ENCODE measurements at places on chromosomes 16 and 17.

GRCh38 chr16:19745286-19746010 is 27.4 kb downstream of the IQCK start:
- H3K27ac ChIP-seq, result no peak overlapping the region
- H3K4me3 ChIP-seq, result no peak overlapping the region
- no peaks in the 10 kb centered on the region for H3K36me3 ChIP-seq
- no peaks in the 10 kb centered on the region for H3K27me3 ChIP-seq
- DNase-seq, result no peak

DNA sequence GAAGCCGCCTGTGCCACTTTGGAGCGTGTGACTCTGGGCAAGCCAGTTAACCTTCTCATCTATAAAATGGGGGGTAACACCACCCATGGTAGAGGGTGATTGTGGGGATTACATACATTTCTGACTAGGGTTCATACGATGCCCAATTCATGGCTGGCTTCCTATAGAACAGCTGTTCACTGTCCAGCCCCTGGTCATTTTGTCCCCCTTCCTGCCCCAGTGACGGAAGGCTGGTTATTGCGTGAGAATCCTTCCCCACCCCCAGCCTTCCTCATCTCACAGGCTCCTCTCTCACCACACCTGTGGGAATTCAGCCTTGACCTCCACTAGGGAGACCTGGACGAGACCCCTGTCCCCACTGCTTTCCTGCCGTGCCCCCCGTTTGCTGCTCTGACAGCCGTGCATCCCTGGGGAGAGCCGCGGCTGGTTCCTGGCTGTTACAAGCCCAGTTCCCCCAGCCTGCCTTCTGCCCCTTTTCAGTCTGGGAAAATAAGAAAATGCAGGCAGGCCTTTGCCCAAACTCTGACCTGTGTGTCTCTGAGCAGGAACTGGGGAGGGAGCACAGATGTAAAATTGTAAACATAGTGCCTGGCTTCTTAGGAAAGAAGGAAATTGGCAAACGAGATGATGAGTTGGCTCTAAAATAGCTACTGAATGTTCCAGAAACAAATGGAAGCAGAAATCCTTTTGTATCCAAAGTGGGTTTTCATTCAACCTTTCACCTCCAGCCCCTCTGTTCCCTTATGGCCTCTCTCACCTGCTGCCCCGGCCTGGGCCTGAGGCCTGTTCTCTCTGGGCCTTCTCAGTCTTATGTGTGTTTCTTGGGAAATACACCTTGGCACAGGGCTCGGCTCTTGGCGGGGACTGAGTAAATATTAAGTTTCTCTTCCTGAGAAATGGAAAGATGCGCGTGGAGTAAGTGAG is 67.3 kb downstream of the OR1D5 start:
- H3K27me3 ChIP-seq, result no peaks in the 10 kb centered on the region
- peak overlapping the region; percentile 77 for H3K27ac ChIP-seq
- peaks cover 73% of the 10 kb centered on the region for H3K36me3 ChIP-seq
- H3K4me1 ChIP-seq, result no peaks in the 10 kb centered on the region
- H3K4me3 ChIP-seq, result no peak overlapping the region
- no peak for DNase-seq

- H3K4me3 ChIP-seq, result no peak overlapping the region
- DNase-seq, result no peak
- H3K36me3 ChIP-seq, result peaks cover 7% of the 10 kb centered on the region
- H3K27ac ChIP-seq, result no peak overlapping the region
- H3K4me1 ChIP-seq, result peaks cover 10% of the 10 kb centered on the region
- no peaks in the 10 kb centered on the region for H3K27me3 ChIP-seq
These were observed 50.1 kb downstream of the LMF1 start for GRCh38 chr16:920717-921116.

- peaks cover 16% of the 10 kb centered on the region for H3K4me1 ChIP-seq
- peaks cover 99% of the 10 kb centered on the region for H3K36me3 ChIP-seq
- no peak overlapping the region for H3K27ac ChIP-seq
- no peak for DNase-seq
- no peaks in the 10 kb centered on the region for H3K27me3 ChIP-seq
These were observed 20.5 kb downstream of the ZNF207 start for GRCh38 chr17:32370426-32370825.

DNA sequence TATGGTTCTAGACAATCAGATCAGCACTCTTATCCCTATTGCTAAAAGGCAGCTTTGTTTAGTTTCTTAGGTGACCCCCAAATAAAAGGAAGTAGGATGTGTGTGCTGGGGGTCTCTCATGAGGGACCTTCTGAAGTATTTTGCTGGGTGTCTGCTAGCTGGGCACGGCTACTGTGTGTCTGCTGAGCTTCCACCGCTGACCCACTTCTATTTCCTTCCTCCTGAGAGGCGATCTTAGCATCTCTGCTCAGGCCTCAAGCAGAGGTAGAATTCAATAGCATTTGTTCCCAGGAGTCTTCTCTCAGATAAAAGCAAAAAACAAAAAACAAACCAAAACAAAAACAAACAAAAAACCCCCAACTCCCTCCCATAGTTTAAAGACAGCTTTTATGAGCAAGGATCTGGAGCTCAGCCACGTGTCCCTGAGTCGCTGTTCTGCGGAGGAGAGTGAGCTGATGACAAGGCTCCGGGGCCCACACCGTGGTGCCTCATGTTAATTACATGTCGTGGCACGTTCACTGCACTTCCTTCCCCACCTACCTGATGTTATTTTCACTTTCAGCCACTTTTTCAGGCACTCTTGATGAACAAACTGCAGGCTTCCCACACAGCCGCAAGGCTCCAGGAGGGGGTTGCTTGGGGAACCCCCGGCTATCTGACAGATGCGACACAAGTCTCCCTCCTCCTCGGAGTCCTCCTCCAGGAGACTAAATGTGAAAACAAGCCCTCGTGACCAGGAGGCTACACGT is 83.5 kb downstream of the MARCHF10 start:
- peaks cover 27% of the 10 kb centered on the region for H3K4me1 ChIP-seq
- peak overlapping the region; percentile 97 for H3K27ac ChIP-seq
- peak; percentile 61 for DNase-seq
- H3K27me3 ChIP-seq, result no peaks in the 10 kb centered on the region

DNA sequence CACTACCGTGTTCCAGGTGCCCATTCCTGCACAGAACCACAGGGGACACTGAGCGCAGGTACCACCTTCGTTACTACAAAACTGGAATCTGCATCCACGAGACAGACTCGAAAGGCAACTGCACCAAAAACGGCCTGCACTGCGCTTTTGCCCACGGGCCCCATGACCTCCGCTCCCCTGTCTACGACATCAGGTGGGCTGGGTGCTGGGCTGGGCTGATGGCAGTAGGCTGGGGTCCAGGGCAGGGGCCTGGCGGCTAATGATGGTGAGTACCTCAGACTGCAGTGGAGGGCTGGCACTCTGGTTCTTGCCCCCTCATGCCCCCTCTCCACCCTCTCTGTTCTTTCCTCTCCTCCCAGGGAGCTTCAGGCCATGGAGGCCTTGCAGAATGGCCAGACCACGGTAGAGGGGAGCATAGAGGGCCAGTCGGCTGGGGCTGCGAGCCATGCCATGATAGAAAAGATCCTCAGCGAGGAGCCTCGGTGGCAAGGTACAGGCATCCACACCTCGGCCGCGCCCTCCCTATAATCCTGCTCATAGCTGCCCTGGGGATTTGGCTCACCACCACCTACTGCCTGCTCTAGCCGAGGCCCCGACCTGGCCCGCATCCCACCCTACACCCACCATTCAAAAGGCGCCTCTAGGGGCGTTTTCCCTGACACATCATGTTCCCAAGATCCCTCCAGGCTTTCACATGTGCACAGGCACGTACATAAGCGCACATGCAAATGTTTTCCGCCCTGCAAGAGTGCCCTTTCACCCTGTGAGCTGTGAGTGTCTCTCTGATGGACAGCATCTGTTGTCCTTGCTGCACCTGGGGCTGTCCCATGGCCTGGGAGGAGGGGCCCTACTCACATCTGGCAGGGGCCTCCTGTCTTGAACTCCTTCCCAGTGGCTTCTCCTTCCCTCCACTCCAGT is 27.7 kb downstream of the UNK start:
- no peak for DNase-seq
- H3K36me3 ChIP-seq, result peaks cover 15% of the 10 kb centered on the region
- peak overlapping the region; percentile 14 for H3K27ac ChIP-seq

- H3K27me3 ChIP-seq, result no peaks in the 10 kb centered on the region
- H3K4me3 ChIP-seq, result no peak overlapping the region
- no peak for DNase-seq
- H3K27ac ChIP-seq, result peak overlapping the region; percentile 68
- peaks cover 68% of the 10 kb centered on the region for H3K36me3 ChIP-seq
These were observed 26.7 kb downstream of the HAPSTR1 start for GRCh38 chr16:9118170-9118569.

DNA sequence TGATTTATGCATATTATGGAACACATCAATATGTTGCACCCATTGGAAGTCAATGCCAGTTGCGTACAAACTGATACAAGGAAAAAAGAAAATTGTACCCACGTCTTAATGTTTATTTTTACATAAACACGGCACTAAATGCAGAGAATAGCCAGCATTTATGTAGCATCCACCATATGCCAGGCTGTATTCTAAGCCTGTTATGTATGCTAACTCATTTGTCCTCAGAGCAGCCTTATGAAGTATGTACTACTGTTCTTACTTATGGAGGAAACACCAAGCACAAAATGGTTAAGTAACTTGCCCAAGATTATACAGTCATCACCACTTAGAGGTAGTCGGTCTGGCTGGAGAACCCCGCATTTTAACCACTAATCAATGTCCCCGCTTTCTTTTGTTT is 837.9 kb upstream of the RBFOX1 start:
- no peaks in the 10 kb centered on the region for H3K4me1 ChIP-seq
- no peak overlapping the region for H3K27ac ChIP-seq
- no peaks in the 10 kb centered on the region for H3K27me3 ChIP-seq
- no peak overlapping the region for H3K4me3 ChIP-seq
- DNase-seq, result no peak
- H3K36me3 ChIP-seq, result no peaks in the 10 kb centered on the region

DNA sequence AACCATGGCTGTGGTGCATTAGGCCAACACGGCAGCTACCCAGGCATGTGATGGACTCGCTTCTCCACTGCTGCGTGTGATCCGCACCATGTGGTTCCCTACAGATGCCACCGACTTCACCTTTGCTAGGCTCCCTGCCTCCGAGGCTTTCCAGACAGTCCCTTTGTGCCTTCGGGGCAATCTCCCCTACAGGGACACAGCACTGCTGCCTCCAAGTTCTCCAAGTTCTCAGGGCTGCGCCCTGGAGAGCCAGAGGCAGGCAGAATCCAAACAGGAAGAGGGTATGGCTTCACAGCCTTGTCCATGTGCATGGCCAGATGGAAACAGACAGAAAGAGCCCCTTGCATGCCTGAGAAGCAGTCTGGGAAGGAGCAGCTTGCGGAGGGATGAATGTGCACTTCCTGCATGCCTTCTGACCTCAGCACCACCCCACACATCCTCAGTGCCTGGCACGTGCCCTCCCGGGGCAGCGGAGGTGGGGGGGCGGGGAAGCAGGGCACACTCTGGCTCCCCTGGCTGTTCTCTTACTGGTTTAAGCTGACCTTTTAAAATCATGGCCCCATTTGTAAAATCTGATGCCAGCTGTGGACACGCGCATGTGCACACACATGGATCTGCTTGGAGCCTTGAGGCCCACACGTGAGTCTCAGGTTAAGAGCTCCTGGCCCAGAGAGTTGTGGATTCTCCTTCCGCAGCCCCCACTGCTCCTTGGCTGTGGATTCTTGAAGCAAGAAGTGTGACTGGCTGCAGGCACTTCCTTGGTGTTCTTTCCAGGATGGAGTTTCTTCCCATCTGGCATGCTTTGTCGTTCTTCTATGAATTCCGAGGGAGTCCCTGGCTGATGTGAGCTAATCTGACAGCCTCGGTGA is 55.3 kb upstream of the MTSS2 start:
- peaks cover 18% of the 10 kb centered on the region for H3K36me3 ChIP-seq
- peaks cover 19% of the 10 kb centered on the region for H3K4me1 ChIP-seq
- peak overlapping the region; percentile 71 for H3K27ac ChIP-seq
- no peaks in the 10 kb centered on the region for H3K27me3 ChIP-seq

DNA sequence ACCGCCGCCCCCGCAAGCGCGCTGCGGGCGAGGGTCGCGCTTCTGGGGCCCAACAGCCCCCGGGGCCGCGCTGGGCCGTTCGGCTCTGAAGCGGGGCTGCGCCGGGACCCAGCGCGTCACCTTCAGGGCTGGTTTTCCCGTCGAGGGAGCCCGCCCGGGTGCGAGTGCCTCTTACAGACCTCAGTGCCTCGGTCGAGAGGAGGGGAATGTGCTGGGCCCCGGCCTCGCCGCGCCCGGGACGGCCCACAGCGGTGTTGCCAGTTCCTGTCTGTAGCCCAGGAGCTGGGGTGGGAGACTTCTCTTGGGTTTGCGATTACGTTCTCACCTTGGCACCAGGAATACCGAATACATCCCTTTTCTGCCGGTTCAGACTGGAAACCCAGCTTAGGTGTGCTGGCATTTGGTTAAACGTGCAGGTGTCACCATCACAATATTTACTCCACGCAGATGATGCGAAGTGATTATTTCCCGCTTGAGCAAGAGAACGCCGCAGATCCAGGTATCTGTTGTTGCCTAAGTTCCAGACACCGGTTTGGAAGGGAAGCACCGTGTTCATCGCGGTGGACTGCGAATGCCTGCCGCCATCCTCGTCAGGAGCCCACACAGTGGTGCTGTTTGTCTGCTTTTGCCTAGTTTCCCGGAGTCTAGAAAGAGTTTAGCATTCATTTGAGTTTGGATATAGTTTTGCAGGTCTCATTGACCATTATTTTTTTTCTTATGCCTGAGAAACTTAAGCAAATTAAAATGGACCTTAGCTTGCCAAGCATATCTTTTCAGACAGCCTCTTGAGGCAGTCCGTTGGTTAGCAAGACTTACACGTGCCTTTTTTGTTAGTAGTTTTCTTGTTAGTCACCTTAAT is 914 bp downstream of the MAP1LC3B start:
- peaks cover 36% of the 10 kb centered on the region for H3K4me1 ChIP-seq
- peak overlapping the region; percentile 82 for H3K4me3 ChIP-seq
- peaks cover 56% of the 10 kb centered on the region for H3K36me3 ChIP-seq
- peak overlapping the region; percentile 88 for H3K27ac ChIP-seq

- no peak overlapping the region for H3K4me3 ChIP-seq
- no peak for DNase-seq
- no peak overlapping the region for H3K27ac ChIP-seq
- H3K27me3 ChIP-seq, result peaks cover 17% of the 10 kb centered on the region
These were observed 11.8 kb upstream of the FAM171A2 start for GRCh38 chr17:44375196-44376017.

- peaks cover 2% of the 10 kb centered on the region for H3K36me3 ChIP-seq
- peaks cover 3% of the 10 kb centered on the region for H3K4me1 ChIP-seq
- DNase-seq, result no peak
- no peak overlapping the region for H3K27ac ChIP-seq
- H3K4me3 ChIP-seq, result no peak overlapping the region
These were observed 9.5 kb upstream of the IGFBP4 start for GRCh38 chr17:40433551-40434415.

DNA sequence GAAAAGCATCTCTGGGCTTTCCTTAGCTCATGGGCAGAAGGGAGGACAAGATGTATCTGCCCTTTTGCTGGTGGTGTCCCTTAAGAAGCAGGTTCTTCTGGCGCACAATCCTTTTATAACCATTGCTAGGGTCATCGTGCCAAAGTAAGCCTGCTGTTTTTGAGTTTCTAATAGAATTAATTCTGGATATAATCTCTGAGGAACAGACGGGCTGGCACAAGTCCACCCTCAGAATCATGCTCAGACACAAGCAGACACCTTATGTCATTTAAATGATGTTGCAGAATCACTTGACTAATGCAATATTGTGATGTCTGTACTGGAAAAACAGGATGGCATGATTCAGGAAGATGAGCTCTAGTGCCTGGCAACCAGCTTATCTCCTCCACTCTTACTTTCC is 18.8 kb upstream of the MMD start:
- H3K4me1 ChIP-seq, result no peaks in the 10 kb centered on the region
- H3K4me3 ChIP-seq, result no peak overlapping the region
- DNase-seq, result no peak
- H3K36me3 ChIP-seq, result no peaks in the 10 kb centered on the region
